Right ventricle myocardium inferior (tissue), 1 donor: ENCODE measurements at places on chromosomes 2 and 18. TPM values are rescaled to one million over a fixed set of nuclear protein-coding genes. Genes with fewer than 3 reads are reported as not detected.

DNA sequence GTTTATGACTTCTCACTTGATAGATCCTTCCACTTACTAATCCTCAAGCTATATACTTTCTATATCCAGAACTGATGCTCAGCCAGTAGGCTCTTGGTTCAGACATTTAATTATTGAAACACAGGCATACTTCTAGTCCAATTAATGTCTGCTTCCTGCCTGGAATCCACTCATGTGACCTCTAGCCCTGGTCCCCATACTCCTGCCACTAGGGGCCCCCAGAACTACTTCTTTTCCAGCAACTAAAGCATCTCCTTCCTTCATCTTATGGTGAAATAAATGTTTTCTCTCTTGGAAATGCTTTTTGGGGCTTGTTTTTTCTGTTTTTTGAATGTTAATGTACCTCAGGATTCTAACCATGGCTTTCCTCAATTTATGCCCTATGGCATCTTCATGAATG lies 527.6 kb downstream of the SATB2 start:
- DNase-seq: no peak

DNA sequence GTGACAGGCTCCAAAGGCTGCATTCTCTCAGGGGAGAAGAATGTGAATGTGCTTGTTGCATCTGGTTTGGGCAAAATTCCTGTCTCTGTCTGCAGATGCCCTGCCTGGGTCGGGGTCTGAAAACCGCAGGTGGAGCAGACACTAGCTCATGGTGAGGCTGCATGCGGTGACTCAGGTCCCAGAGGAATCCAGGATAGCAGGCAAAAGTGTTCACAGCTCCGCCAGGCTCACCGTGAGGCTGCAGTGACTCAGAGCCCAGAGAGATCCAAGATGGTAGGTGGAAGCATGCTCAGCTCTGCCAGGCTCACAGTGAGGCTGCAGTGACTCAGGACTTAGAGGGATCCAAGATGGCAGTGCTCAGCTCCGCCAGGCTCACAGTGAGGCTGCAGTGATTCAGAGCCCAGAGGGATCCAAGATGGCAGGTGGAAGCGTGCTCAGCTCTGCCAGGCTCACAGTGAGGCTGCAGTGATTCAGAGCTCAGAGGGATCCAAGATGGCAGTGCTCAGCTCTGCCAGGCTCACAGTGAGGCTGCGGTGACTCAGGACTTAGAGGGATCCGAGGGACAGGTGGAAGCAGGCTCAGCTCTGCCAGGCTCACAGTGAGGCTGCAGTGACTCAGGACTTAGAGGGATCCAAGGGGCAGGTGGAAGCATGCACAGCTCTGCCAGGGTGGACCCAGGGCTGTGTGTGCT lies 200.5 kb downstream of the ACKR3 start:
- no peak for DNase-seq

GRCh38 chr2:138333121-138333520 lies 168.4 kb upstream of the SPOPL start:
- DNase-seq: no peak

GRCh38 chr2:32068-32467 lies 14.2 kb downstream of the FAM110C start:
- DNase-seq: no peak

DNA sequence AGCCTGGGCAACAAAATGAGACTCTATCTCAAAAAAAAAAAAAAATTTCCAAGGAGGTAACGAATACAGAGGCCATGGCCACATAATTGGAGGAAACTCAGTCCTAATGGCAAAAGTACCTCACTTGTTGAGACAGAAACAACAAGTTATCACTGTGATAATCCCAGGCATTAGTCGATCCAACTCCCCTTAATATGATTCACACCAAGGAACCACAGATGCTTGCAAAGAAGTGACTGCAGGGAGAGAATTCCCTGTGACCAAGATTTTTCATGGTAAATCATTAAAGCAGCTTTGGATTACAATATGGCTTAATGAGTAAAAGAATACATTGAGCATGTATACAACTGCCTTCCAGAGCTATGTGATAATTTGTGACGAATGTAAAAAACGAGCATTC lies 80.4 kb upstream of the RNU4ATAC start:
- no peak for DNase-seq

GRCh38 chr2:195337597-195337996 lies 319.4 kb upstream of the SLC39A10 start:
- DNase-seq: no peak

DNA sequence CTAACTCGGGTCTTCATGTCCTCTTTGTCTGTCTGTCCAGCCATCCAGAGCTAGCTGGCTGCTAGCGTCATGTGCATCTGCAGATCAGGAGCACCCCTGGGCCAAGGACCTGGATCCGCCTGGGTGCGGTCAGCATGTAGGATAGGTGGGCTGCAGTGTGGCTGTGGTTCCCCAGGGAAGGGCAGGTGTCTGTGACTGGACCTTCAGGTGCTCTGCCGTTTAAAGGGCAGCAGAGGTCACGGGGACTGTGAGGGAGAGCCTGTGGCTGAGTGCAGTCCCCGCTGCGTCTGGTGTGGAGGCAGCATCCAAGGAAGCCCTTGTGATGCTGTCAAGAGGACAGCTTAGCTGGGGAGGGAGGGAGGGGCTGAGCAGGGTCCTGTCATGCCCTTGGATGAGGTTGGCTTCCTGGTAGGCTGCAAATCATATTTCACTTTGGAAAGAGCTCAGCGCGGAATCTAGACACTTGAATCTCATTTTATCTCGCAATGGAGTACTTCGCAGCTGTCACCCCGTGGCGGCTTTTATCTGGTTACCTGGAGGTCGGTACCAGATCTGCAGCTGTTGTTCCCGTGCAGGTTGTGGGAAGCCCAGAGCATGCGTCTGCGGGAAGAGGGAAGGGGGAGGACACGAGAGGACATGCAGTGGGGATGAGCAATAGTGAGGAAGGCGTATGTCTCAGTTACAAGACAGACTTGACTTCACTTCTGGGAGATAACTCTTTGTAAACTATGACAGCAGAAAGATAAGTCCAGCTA lies 5.9 kb upstream of the RALB start:
- no peak for DNase-seq

DNA sequence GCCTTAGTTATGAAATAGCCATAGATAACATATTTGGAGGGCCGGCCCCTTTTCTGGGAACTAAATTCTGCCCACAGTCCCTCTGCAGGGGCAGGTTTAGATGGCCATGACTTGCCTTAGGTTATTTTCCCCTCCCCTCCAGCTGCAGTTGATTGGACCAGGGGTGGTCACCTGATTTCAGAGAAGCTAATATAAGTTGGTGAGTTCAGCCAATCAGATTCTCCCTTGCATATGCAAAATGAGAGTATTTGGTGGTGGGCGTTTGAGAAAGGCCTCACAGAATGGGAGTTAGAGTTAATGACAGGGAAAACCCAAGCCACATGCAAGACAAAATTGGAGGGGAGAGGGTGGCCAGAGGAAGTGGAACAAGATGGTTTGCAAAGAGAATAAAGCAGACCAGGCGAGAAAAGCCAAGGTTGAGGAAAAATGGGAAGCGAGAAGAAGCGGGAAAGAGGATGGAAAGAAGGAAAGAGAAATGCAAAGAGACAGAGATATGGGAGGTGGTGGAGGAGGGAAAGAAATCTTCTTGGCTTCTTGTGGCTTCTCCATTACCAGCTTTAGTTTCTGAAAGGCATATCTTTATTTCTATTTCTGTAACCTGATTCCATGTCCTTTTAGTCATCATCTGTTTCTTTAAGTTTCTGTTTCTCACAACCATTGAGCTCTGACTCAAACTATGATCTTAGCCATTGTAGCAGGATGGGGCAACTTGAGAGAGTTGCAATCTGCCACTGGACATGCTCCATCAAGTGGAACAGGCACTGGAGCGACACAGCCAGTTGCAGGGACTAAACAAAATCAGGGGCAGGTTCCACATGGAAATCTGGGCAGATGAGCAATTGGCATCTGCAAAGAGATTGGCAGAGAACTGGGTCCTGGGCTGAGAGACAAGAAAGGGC lies 108.1 kb upstream of the SIX3 start:
- no peak for DNase-seq

DNA sequence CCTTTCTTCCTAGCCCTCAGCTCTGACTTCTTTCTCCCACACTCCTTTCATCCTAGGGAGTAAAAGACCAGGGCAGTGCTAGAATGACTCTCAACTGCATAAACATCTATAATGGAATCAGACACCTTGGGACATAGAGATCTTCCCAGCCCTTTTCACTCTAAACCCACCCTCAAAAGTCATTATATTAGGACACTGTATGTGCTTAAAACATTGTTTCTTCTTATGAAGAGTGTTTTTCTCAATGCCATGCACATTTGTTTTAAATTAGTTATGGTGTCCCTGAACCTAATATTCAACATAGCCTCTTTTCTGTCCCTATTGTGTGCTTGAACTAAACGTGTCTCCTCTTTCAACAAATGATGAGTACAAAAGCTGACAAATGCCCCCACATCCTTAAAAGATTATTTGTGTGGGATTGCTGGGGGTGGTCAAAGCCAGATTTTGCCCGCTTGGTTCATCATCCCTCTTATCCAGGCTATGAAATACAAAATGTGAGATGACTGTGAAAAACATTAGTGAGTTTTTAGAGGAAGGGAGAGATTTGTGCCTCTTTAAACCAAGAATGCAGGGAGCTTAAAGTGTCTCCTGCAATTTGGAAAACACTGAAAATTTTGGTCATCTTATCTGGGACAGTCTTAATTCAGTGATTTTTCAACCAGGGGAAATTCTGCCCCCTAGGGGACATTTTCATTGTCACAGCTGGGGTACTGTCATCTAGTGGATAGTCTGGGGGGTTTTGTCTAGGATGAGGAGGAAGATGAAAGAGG lies 29.0 kb downstream of the SERPINB5 start:
- DNase-seq: no peak

DNA sequence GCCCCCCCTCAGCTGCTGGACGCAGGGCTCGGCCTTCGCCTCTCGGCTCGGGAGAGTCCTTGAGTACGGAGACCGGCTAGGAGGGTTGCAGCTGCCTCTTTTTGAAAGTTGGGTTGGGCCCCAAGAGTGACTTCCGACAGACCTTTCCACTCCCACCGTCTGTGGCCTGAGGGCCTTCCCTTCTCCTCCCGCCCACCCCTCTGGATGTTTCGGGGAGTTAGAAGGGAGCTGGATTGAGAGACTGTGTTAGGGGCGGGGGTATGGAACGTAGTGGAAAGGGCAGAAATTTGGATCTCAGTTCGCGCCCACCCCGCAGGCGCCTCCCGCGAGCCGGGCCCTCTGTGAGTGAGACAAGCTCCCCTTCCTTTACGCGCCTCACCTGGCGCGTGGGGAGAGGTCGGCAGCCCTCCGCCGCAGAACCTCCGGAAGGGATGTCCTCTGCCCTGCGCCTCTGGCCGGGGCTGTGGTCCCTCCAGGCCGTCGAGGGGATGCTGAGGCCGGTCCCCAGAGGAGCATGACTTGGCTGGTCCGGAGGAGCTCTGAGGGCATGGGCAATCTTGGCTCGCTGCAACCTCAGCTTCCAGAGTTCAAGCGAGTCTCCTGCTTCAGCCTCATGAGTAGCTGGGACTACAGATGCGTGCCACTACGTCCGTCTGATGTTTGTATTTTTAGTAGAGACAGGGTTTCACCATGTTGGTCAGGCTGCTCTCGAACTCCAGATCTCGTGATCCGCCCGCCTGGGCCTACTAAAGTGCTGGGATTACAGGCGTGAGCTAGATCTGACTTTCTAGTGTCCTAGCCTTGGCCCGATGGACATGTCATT lies 15.9 kb downstream of the C2orf74 start:
- DNase-seq: peak; percentile 60

GRCh38 chr2:177235855-177236437 lies 23.4 kb downstream of the HNRNPA3 start:
- no peak for DNase-seq

- no peak for DNase-seq
Observed at GRCh38 chr2:28702415-28702861, 49.2 kb upstream of the PPP1CB start.

GRCh38 chr2:200728630-200729029 lies 83.1 kb upstream of the BZW1 start:
- no peak for DNase-seq

DNA sequence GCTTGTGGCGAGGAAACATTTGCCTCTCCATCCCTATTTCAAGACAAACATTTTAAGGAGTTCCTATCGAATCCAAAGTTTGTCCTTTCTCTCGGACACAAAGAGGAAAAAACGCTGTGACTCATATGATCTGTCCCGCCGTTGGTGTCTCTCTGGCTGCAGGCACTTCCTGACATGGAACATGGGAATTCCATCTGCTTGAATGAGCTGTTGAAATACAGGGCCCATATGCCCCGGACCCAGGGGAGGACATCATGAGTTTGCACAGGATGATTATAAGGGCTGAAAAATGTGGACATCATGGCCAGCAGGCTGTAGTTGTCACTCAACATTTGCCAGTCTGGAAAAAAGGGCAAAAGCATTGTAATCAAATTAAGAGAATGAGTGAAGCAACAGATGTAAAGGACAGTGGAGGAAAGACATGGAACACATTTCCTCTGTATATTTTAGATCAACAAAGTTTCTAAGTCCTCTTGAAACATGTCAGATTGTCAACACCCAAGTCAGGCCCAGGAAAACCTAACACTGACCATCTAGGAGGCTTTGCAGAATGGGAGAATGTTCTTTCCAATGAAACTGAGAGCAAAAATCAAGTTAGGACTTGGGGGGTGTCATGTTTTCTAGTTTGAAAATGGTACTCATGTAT lies 103.2 kb upstream of the SMIM21 start:
- DNase-seq: no peak

DNA sequence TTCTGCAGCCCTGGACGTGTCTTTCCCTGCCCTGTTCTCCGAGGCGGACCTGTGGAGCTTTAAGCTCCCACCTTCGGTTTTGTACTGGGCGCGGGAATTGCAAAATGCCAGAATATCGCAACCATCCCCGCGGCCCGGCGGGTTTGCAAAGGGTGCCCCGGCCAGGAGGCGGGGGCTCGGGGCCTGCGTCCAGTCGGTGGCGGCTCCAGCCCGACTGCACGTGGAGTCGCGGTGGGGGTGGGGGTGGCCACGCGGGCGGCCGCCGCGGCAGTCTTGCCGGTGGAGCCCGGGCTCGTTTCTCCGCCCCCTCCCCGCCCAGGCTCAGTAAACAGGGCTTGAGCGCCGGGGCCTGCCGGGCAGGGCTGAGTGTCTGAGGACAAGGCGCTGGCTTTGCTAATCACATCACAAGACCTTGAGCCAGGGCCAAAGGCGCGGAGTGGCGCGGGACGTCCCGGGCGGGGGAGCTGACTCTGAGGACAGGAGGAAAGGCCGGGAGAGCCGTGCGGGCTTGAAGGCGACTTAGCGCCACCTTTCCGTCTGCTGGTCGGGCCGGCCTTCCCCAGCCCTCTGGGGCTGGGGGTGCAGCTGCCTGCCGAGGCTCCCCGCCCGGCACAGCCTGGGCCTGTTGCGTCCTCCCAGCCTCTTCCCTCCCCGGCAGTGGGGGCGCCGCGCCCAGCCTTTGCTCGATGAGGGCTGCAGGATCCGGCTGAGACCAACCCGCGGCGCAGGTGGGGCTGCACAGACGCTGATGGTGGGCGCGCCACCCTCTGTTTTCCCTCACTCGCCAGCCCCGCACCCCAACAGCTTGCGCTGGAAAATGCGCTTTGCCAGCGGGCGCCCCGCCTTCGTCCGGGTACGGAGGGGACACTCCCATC lies 786 bp upstream of the ZFP36L2 start:
- DNase-seq: peak; percentile 97

- peak; percentile 73 for DNase-seq
Observed at GRCh38 chr2:68832233-68832869, 38.8 kb downstream of the BMP10 start.

- peak; percentile 84 for DNase-seq
Observed at GRCh38 chr2:207768168-207768865, 1.4 kb downstream of the FZD5 start.

ALPG gene
- not detected for total RNA-seq

GALNT13 gene
- total RNA-seq: not detected

ANKRD53 gene
- 0.54 TPM for total RNA-seq

MAPRE3 gene
- 58.9 TPM for total RNA-seq

LYPD6 gene
- total RNA-seq: 0.14 TPM

CPO gene
- total RNA-seq: 0.73 TPM

CERKL gene
- total RNA-seq: not detected

HOXD11 gene
- not detected for total RNA-seq

EML6 gene
- total RNA-seq: 0.16 TPM

IL36RN gene
- not detected for total RNA-seq
